NCI-H1436 (cell line): ENCODE measurements at places on chromosomes 2 and 18.
A peak's percentile ranks its signal among the peaks of the same experiment; 100 is the strongest.

- DNase-seq: no peak
Measured at GRCh38 chr2:200042944-200043343, 87.6 kb downstream of the MAIP1 start.

- peak; percentile 63 for DNase-seq
Measured at GRCh38 chr18:8480506-8481328, 128.5 kb upstream of the RAB12 start.

- DNase-seq: no peak
Measured at GRCh38 chr2:42028571-42029148, 19.2 kb upstream of the PKDCC start.

DNA sequence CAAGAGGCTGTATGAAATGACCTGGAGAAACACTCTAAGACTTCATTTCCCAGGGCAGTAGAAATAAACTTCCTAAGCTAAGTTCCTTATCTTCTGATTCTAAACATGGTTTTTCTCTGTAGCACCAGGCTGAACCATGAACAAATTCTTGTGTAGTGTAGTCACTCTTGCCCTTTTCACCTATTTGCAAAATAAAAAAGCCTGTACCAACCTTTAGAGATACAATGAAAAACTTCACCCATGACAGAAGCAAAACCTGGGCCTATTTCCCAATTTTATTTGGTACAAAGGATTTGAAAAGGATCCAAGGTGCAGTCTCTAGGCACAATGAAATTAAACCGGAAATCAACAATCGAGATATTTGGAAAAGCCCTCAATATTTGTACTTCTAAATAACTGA, 43.6 kb downstream of the POLR1A start:
- no peak for DNase-seq

- DNase-seq: no peak
Measured at GRCh38 chr2:196718419-196719109, 79.0 kb downstream of the CCDC150 start.
